ENCODE measurements at places on chromosomes 1 and 21.

GRCh38 chr21:16767201-16767600 lies 745.6 kb upstream of the CXADR start:
- DNase-seq: no peak

- DNase-seq: no peak
These were observed 8.6 kb downstream of the LIX1L start for GRCh38 chr1:145949219-145949618.

DNA sequence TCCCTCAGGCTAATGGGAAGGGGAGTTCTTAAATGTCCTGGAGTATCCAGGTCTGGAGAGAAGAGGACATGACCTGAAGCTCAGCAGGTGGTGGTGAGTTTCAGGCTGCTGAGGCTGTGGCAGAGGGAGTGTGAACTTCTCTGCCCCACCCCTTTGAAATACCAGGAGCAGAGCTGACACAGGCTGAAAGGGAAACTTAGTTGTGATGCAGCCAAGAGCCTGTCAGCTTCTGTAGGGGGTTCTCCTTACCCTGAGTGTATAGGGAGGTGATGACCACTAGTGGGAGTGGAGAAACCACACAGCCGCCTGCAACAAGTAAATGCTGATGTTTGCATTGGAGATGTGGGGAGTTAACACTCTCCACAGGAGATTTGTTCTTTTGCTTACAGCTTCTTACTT lies 152.3 kb downstream of the FCRL5 start:
- DNase-seq: no peak

DNA sequence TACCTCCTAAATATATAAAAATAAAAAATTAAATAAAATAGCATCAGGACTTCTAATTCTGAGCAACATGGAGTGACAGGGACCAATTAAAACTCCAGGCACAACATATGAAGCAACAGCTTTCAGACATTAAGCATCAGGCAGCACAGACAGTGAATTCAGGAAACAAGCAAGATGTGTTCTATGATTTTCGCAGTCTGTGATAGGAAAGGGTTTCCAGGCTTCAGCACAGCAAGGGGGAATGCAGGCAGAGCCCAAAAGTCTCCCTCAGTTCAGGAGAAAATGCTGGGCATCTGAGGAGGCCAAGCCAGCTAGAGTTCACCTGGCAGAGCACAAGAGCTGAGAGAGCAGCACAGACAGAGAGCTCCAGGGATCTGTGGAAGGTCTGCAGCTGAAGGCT lies 22.2 kb upstream of the CTTNBP2NL start:
- no peak for DNase-seq

DNA sequence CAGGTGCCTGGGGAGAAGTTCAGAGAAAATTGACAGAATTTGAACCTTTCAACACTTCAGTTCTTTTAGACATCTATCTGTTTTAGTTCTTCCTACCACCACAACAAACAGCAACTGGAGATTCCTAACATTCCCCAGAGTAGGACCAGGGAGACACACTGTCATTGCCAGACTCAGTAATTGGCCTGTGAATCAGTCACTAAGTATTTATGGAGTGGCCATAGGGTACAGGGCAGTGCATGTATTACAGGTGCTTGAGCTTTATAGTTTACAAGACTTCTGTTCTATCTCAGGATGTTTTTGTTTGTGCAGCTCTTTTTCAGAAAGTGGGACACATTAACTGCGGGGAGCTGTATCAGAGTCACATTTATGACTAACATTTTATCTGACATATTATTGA lies 1.7 kb downstream of the CDC14A start:
- no peak for DNase-seq

DNA sequence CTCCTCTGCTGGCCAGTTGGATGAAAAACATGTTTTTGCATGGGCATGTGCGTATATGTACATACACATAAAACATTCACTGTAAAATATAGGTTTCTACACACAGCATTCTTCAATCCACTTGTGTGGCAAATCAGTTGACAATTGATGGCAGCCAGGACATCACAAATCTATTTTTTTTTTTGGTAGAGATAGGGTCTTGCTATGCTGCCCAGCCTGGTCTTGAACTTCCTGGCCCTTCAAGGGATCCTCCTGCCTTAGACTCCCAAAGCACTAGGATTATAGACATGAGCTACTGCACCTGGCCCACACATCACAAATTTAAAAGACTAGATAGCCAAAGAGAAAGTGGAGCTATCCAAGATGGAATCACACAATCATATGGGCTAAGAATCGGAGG lies 39.6 kb downstream of the ARHGEF11 start:
- no peak for DNase-seq

DNA sequence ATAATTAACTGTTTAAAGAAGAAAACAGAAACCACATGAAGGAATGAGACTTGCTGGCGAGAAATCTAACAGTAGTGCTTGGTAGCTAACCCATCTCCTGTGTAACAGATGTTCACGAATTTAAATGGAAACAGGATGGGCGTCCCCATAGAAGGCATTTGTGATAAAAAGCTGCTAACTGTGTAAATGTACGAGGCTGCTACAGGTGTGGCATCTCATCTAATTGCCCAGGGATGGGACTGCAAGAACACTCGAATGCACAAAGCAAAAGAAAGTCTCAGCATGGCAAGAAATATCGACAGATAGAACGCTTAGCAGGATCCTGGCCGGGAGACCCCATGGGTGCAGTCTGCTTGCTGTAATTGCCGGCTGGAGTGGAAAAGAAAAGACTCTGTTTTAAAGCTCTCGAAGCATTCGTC lies 112.7 kb downstream of the RUNX1 start:
- no peak for DNase-seq

DNA sequence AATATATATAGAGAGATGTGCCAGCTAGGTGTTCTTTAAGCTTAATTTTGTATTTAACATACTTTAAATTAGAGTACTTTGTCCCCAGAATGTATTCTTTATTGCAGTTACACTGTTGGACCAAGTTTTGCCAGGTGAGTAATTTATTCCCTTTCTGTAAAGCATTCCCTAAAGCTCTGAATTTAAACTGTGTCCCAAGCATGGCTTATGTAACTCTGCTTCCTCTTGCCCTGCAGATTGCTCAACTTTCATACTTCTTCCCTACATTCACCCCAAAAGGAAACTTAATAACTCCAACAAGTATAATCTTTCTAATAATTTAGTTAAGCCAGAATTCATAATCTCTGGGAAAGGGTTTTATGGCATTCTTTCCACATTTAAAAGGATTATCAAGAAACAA lies 5.6 kb downstream of the LYPLAL1 start:
- DNase-seq: no peak

DNA sequence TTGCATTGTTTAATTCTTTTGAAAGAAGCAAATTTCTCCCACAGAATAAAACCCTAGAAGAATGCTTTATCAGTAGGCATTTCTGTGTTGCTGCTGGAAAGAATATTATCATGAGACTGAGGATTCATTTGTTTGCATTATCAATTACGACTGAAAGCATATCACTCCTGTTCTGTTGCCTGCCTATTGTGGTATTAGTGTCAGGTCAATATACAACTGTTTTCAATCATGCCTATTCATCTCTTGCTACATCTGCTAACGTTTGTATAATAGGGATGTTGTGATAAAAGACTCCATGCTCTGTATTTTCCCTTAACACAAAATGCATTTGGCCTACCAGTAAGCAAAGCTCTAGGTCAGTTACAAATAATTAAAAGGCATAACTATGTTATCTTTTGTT lies 221.5 kb downstream of the PTPRC start:
- DNase-seq: no peak

Data from stimulated activated CD4-positive, alpha-beta T cell treated with anti-CD3 and anti-CD28 coated beads, Interleukin-4, amount 100 ng/mL, for 4 hours (primary cell).